Stimulated activated CD4-positive, alpha-beta T cell treated with anti-CD3 and anti-CD28 coated beads, Interleukin-4, amount 100 ng/mL, for 4 hours (primary cell): ENCODE measurements at places on chromosomes 6 and 20.

DNA sequence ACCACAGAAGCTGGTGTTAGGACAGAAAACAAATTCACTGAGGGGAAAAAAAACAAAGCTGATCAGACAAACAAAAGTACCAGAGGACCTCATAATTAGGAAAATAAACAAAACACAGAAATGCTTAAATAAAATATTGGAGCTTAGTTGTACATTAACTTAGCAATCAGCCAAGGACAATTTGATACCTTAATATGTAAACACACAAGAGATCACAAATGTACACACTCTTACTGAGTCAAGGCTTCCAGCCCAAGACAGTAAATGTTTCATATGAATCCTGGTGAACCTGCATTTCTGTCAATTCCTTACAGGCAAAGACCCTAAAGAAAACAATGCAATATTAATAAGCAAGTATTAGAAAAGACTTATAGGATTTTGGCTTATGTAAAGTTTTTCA is 62.0 kb upstream of the SPTLC3 start:
- DNase-seq = no peak

DNA sequence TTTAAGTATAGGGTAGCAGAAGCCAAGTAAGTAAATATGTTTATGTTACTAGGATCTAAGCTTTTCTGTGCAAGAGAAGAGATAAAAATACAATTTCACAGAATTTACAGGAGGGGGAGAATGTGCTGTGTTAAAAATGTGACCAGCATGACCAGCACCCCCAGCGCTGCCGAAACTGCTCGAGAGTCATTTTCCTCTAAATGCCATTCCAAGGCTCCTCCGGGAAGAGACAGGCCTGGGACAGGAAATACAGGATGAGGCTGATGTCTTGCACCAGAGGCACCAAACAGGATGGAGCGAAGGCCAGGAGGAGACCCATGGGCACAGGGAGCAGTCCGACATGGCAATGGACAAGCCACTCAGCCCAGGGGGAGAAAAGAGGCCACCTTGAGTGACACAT is 21.1 kb downstream of the TAF4 start:
- DNase-seq = no peak

DNA sequence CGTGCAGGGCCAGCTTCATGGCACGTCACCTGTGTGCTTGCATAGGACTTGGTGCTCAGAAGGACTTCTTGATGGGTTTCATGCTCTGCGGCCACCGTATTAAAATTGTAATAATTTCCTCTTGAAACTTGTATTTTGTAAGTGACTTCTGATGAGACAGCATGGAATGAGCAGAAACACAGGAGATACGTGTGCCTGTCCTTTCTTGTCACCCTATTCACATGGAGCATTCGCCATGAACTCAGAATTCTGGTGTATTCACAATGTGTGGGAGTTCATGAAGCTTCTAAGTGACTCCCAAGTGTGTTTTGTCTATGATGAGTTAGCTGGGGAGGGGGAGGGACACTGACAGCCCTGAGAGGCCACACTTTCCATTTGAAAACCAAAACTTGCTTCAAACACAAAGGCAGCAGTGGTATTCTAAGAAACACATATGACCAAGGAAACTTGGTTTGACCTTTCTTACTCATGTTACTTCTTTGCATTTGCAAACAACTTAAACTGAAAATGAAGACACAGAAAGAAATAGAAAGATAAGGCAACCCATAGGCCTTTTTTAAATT is 92.1 kb upstream of the NEDD9 start:
- DNase-seq = peak; percentile 19

DNA sequence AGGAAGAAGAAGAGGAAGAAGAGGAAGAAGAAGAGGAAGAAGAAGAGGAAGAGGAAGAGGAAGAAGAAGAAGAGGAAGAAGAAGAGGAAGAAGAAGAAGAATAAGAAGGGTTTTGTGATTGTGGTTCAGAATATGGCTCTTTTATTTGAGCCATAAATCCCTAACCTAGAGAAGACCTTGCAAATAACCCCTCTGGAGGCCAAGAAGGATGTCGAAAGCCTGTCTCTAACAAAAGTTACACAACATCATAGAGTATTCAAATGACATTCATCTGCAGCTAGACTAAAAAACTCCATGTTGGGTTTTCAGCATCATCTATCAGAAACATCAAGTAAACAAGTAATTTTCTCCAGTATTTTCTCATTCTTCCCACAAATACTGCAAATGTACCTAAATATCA is 100.9 kb downstream of the RNASET2 start:
- no peak for DNase-seq

- DNase-seq = no peak
Observed at GRCh38 chr6:80605165-80605989, 498.9 kb downstream of the BCKDHB start.

DNA sequence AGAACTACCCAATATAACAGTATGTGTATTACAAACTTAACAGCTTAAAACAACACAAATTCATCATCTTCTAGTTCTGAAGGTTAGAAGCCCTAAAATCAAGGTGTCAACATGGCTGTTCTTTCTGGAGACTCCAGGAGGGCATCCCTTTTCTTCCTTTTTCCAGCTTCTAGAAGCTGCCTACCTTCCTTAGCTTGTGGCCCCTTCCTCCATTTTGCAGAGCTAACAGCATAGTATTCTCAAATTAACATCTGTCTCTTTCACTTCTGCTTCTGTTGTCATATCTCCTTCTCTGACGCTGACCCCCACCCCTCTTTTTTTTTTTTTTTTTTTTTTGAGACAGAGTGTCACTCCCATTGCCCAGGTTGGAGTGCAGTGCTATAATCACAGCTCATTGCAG is 52.8 kb upstream of the AKIRIN2 start:
- no peak for DNase-seq

GRCh38 chr20:23049201-23050075 is at the start of gene THBD:
Gene THBD (minus strand): TSS chr20:23049672. CDS start chr20:23049504, 168 bp downstream.
- no peak for DNase-seq

DNA sequence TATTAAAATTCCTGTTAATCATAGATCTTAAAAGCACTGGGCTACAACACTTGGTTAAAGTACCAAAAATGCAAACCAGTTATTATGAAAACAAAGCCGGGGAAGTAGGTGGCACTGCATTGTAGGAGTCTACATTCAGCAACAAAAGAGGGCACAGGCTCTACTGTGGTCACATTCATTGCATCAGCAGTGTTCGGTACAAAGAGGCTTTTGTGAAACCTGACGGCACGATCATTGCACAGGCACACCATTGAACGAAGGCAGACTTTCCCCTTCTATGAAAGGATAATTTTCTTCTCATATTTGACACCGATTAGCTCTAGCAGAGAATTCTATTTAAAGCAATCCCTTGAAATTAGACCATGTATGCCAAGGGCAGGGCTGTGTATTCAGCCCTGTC is 44.6 kb upstream of the AGPAT4 start:
- no peak for DNase-seq

GRCh38 chr6:126372626-126373025 is 32.7 kb downstream of the CENPW start:
- no peak for DNase-seq

- DNase-seq = no peak
Observed at GRCh38 chr20:47765691-47766594, 19.3 kb downstream of the SULF2 start.

GRCh38 chr6:82963191-82963925 is 102.3 kb downstream of the UBE3D start:
- DNase-seq = no peak

DNA sequence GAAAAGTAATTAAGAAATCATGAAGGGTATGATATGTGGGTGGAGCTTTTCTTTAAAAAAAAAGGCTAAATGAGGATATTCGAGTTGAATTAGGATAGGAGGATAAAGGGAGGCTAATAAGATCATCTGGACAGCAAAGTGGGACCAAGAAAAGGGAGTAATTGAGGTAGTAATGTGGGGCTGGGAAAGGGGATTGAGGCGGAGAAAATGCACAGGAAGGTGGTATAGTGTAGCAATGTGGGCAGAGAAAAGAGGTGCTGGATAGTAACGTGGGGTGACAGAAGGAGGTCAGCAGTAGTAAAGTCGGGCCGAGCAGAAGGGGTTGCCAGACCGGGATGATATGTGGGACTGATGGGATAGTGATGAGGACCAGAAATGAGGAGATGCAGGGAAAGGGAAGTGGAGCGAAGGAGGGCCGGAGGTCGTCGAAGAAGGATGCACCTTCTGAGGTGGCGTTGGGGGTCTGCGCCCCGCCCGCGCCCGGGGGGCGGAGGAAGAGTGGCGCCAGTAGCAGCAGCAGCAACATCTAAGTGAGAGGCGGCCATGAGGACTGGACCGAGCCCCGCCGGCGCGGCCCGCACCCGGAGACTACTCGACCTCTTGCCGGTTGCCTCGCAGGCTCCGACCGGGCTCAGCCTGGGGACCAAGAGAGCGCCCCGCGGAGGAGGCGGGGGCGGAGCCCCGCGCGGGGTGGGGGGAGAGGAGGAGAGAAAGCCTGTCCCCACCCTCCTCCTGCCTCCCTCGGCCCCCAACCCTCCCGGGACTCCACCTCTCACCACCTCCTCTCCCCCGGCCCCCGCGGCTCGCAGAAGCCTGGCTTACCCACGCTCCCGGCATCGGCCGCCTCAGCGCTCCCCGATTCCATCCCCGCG is 887 bp downstream of the GABBR1 start:
- DNase-seq = peak; percentile 48

- DNase-seq = no peak
Observed at GRCh38 chr6:52373151-52373690, 11.3 kb downstream of the PAQR8 start.

DNA sequence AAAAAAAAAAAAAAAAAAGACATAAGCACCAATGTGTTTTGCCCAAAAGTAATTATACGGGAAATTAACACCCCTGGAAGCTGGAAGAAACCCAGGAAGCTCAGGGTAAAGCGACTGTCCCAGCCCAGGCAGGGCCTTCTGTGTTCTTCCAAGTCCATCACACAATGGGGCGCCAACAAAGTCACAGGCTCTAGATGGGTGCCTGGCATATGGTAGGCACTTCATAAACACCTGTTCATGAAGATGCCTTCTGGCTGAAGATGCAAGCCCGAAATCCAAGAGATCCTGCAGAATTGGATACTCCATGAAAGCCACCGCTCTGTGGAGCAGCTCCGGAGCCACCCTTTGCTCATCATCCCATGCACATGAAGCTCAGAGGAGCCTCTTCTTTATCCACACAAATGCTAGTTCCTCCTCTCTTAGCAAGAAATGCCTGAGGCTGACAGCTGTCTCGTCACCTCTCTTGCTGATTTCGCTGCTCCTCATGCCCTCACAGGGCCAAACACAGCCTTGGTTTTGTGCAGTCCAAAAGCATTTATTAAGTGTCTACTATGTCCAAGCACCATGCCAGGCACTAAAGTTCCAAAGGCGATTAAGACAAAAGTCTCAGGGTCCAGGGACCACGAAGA is 76.6 kb downstream of the TRERF1 start:
- DNase-seq = no peak

GRCh38 chr20:64036346-64037198 is 590 bp downstream of the C20orf204 start:
- no peak for DNase-seq

GRCh38 chr6:3612341-3613041 is 139.0 kb downstream of the PXDC1 start:
- no peak for DNase-seq

- no peak for DNase-seq
Observed at GRCh38 chr20:54219751-54220426, 12.0 kb downstream of the PFDN4 start.

GRCh38 chr20:37243937-37244571 is 17.6 kb downstream of the GHRH start:
- no peak for DNase-seq

DNA sequence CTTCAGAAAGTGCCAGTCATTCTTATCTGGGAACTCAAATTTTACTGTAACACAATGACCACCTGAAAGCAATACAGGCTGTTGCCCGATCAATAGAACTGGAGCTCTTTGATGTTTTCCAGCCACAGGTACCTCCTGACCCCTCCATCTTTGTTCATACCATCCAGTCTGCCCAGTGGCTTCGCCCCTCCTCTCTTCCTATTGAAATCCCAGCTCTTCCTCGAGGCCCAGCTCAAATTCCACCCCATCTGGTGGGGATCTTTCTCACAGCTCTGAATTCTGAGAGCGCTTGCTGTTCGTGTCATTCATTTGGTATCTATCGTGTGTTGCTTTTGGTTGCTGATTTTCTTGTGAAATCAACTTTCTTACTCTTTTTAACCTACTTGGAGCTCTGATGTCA is 87.9 kb upstream of the CNKSR3 start:
- DNase-seq = no peak

DNA sequence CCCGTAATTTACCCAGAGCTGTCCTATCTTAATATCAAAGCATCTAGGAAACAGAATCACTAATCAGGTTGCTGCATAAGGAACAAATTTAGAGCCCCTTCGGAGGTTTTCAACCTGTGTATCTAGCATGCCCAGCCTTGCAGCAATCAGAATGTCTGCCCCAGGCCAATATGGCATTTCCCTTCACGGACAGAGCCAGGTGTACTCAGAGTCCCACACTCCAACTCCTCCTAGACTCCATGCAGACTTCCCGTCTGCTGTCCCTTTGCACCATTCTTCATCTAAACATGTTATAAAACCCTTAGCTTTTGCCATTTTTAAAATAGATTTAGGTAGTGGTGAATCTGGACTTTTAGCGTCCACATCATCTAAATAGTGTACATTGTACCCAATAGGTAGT is 61.0 kb downstream of the ZHX3 start:
- no peak for DNase-seq

DNA sequence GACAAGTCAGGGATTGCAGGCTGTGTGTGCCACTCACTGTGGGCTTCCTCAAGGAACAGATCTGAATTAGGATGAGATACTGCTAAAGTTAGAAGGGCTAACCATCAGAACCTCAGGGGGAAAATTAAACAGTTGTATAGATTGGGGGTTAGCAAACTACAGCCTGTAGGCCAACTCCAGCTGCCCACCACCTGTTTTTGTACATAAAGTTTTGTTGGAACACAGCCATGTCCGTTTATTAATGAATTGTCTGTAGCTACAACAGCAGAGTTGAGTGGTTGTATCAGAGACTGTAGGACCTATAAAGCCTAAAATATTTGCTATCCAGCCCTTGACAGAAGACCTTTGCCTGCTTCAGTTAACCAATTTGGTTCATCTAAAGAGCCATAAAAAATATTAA is 127.2 kb upstream of the ECI2 start:
- no peak for DNase-seq

- no peak for DNase-seq
Observed at GRCh38 chr6:57294862-57295445, 22.5 kb upstream of the PRIM2 start.

- DNase-seq = no peak
Observed at GRCh38 chr6:34574647-34575293, 18.6 kb upstream of the SPDEF start.

GRCh38 chr6:161922631-161923119 is 648.8 kb upstream of the AGPAT4 start:
- no peak for DNase-seq
